ENCODE measurements at places on chromosomes 12 and 14.

DNA sequence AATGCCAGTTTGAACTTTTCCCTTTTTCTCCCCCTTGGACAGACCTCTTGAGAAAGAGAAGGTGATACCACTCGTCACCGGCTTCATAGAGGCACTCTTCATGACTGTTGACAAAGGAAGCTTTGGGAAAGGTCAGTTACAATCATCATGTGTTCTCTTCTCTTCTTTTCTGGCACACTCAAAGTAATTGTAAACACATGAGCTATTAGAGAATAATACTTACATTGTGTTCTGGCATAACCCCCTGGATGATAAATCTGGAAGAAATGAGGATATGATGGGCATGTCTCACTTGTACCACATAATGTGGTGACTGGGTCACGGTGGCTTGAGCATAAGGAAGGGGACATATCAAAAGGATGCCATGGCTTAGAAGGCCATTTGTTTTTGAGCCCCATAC lies 20.0 kb downstream of the UTP20 start:
- DNase-seq, result no peak

- no peak for DNase-seq
Measured at GRCh38 chr12:108801736-108802100, 55.7 kb downstream of the SSH1 start.

GRCh38 chr12:68402422-68402821 lies 70.3 kb upstream of the MDM1 start:
- no peak for DNase-seq

DNA sequence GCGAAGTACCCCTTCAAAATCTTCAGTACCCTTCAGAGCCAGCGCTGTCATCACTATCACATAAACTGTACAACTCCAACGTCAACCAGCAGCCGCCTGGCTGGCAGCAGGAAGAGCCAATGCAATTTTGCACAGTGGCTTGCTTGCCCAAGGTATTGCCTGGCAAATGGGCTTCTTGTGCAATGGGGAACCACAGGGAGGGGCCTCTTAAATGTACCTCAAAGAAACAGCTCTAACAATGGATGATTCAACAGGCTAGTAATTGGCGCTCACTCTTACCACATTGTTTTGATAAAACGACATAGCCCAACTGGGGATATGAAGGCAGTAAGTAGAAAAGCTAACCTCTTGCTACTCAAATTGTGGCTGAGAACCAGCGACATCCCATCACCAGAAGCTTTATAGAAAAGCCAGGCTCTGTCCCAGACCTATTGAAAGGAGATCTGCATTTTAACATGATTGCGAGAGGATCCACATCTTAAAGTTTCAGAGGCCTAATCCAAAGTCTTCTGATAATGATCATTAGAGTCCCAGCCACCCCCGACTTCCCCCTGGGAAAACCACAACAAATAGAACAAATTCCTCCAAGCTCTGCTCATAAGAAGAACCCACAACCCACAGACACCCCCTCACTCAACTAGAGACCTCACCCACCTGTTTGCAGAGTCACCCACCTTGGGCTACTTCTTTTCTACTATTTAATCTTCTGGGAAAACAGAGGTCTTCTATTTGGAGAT lies 125.3 kb upstream of the HIF1A start:
- peak; percentile 15 for DNase-seq

DNA sequence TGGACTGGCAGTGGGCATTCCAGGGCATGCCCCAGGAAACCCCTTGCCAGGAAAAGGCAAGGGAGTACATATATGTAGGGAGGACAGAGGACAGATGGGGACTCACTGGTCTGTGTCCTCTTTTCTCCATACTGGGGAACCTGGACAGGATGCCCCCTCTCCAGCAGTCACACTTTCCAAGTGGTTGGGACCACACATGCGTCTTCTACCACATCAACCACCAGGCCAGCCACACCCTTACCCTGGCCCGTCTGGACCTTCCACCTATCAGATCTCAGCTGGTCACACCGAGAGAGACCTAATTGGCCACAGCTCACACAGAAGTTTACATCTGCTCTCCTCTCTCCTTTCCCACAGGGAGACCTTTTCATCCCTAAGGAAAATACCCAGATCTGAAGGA lies 8.3 kb downstream of the ANKRD33 start:
- DNase-seq, result no peak

GRCh38 chr14:53993920-53994607 lies 37.4 kb upstream of the BMP4 start:
- DNase-seq, result no peak

- no peak for DNase-seq
Measured at GRCh38 chr14:90140956-90141316, 79.1 kb downstream of the KCNK13 start.

GRCh38 chr14:33493990-33494389 lies 456.9 kb downstream of the EGLN3 start:
- DNase-seq, result no peak
